ENCODE measurements at places on chromosomes 11 and 22.

- no peak for DNase-seq
Measured at GRCh38 chr22:49973018-49973961, 12.7 kb downstream of the PIM3 start.

GRCh38 chr22:37244114-37244921 lies at the start of gene RAC2:
Gene RAC2, minus strand, starts transcription at chr22:37244269. Its CDS starts 121 bp downstream, at chr22:37244148.
- DNase-seq = peak; percentile 81

DNA sequence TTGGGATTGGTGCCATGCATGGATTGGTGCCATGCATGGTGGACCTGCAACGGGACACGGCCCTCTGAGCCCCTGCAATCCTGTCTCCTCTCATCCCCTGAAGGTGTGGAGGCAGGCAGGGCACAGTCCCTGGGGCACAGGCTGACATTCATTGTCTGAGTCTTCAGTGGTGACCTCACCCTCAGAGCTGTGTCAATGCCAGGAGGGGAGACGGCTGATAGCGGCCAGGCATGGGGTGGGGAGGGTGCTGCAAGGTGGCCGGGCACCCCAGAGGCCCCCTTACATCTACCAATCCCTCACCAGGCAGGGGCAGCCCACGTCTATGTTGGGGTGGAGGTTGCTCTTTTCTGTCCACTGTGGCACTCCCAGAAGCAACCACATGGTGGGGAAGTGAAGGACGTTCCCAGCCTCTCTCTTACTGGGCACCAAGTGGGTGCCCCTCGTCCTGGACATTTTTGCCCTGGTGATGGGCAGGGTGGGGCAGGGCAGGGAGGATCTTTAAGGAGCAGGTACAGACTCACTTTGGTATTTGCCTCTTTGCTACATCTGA lies 47.6 kb downstream of the NECTIN1 start:
- no peak for DNase-seq

- DNase-seq = no peak
Measured at GRCh38 chr11:115652094-115652493, 147.9 kb upstream of the CADM1 start.

- no peak for DNase-seq
Measured at GRCh38 chr22:49532869-49533802, 294.5 kb downstream of the BRD1 start.

- no peak for DNase-seq
Measured at GRCh38 chr22:29031227-29032011, 30.2 kb downstream of the C22orf31 start.

- DNase-seq = peak; percentile 27
Measured at GRCh38 chr22:23591201-23591791, 11.2 kb upstream of the IGLL1 start.

DNA sequence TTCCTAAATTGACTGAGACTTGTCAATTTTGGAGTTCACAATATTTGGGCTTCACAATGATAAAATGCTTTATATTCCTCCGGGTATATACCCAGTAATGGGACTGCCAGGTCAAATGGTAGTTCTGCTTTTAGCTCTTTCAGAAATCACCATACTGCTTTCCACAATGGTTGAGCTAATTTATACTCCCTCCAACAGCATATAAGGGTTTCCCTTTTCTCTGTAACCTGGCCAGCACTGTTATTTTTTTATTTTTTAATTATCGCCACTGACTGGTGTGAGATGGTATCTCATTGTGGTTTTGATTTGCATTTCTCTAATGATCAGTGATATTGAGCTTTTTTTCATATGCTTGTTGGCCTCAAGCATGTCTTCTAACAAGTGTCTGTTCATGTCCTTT lies 21.8 kb downstream of the NARS2 start:
- DNase-seq = no peak

- no peak for DNase-seq
Measured at GRCh38 chr11:10032935-10033334, 261.1 kb downstream of the SBF2 start.

DNA sequence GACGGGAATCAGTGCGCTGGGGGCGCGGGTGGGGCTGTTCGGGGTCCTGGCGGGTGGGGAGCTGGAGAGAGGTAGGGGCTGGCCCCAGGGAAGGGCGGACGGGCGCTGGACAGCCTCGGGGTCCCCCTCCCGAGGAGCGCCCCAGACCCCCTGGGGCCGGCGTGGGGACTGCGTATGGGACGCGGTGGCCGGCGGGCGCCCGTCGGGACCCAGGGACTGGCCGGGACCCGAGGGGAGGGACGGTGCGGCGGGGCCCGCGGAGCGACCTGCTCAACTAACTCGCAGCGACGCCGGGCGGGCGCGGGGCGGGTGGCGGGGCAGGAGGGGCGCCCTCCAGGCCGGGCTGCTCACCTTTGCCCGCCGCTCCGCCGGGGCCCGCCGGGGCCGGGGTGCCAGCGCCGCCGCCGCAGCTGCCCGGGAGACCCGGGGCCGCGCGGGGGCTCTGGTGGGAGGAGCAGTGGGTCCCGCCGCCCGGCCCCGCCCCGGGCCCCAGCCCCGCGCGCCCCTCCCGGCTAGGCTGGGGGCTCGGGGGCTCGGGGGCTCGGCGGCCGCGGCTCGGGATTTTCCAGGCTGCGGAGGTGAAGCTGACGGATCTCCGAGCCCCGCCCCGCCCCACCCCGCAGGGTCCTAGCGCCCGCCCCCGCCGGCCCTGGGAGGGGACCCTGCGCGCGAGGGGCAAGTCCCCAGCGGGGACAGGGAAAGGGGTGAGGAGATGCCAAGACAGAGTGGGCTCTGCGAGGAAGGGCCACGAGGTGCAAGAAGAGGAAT lies 12.3 kb downstream of the STARD10 start:
- DNase-seq = peak; percentile 40

All from activated gamma-delta T cell treated with anti-CD3 and anti-CD28 coated beads, Interleukin-2, amount 50 U/mL, for 16 hours (primary cell).